AG04450 (cell line): ENCODE measurements at places on chromosomes 2 and 18.

DNA sequence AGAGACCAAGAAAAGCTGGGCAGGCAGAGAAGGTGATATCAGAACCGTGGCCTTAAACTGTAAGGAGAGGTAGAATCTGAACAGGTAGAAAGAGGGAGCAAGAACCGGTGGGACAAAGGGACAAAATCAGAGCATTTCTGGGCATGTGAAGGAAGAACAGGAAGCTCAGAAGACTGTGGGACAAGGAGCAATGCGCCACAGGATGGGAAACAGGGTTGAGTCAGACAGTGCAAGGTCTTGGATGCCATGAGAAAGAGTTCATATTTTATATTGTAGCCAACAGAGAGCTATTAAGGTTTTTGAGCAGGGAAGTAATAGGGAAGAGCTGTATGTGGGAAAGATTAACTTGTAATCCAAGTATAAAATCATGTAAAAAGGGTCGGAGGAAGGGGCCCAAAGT lies 106.4 kb upstream of the UGP2 start:
- no peak for DNase-seq

GRCh38 chr18:676069-676468 lies 18.6 kb downstream of the TYMS start:
- no peak for DNase-seq

GRCh38 chr2:104654811-104655210 lies 199.1 kb upstream of the POU3F3 start:
- no peak for DNase-seq

- no peak for DNase-seq
Observed at GRCh38 chr2:3204031-3204821, 173.4 kb downstream of the EIPR1 start.

- no peak for DNase-seq
Observed at GRCh38 chr2:53476834-53477233, 290.8 kb upstream of the CHAC2 start.

GRCh38 chr2:8567469-8568260 lies 114.2 kb upstream of the ID2 start:
- no peak for DNase-seq
